Thoracic aorta (tissue), 2 donors: ENCODE measurements at places on chromosomes 1 and 21.

DNA sequence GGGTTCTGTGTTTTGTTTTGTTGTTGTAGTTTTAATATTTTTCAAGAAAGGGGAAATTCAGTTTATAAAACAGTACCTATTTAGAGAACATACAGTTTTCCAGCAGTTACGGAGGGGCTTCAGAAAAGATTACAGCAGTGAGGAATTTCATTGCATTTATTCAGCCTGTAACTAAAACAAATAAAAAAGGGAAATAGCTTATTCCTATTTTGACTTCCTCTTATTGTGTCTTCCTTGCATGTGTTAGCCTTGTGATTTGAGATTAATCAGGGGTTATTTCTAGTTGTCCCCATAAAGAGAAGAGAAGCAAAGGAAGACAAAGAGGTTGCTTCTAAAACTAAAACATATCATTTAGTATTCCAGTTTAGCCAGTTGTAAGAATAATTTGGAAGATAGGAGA is 35.0 kb downstream of the CTTNBP2NL start:
- DNase-seq = no peak

DNA sequence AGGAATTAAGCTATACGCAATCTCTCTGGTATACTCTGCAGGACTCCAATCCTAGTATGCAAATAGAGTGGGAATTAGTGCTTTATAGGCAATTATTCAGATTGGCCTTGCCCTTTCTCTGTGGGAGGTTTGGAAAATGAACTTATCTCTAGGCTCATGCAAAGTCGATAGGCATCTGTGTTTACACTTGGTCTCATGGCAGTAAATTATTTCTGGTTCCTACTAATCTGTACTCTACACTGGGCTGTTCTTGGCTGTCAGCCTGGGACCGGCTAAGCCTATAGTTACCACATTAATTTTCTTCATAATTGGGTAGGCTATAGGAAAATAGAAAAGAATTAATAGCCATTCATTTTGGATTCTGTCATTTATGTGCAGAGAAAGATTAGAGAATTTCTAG is 544.6 kb downstream of the AMY1C start:
- no peak for DNase-seq

GRCh38 chr1:26723013-26723991 is 27.5 kb downstream of the ARID1A start:
- peak; percentile 86 for DNase-seq

DNA sequence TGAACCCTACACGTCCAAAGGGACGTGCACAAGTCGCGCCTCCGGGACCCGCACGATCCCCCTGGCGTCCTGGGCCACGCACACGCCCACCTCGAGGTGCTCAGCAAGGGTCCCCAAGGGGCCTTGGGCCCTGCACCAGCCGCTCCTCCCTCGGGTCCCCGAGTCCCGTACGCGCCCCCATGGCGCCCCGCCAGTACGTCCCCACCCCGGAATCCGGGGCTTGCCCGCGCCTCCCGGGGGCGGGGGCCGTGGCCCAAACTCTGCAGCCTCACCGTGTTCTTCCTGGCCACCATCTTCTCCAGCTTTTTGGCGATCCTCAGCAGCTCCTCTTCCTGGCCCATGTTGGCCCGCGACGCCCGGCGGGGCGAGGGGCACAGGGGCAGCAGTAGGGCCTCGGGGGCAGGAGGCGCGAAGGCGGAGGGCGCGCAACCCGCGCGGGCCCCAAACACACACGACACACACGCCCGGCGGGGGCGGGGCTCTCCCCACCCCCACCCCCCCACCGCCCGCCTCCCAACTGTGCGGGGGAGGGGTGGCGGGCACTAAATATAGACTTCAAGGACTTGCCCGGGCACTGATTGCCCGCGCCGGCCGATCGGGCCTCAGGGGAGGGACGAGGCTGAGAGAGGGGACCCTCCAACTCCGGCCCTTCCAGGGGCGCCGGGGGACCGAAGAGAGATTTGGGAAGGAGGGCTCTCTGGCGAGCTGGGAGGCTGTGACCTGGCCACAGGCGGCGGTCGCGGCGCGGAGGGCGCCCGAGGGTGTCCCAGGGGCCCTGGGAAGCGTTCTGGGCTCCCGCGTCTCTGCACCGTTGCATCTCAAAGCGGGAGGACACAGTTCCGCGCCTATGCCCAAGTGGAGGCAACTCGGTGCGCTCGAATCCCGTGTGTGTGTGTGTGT is at the start of gene TCEA3:
TCEA3 (minus strand) TSS at position 456 of the 900 bp plus-strand sequence; CDS start at position 341, 115 bp downstream.
- DNase-seq = no peak

DNA sequence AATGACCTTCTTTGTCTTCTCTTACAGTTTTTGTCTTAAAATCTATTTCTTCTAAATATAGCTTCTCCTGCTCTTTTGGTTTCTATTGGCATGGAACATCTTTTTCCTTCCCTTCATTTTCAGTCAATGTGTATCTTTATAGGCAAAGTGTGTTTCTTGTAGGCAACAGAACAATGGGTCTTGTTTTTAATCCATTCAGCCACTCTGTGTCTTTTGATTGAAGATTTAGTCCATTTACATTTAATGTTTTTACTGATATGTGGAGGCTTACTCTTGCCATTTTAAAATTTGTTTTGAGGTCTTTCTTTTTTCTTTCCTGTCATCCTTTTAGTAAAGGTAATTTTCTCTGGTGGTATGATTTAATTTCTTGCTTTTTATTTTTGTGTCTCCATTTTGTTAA is 271.2 kb upstream of the ZP4 start:
- no peak for DNase-seq

GRCh38 chr21:42562816-42563215 is 49.2 kb downstream of the SLC37A1 start:
- DNase-seq = no peak

DNA sequence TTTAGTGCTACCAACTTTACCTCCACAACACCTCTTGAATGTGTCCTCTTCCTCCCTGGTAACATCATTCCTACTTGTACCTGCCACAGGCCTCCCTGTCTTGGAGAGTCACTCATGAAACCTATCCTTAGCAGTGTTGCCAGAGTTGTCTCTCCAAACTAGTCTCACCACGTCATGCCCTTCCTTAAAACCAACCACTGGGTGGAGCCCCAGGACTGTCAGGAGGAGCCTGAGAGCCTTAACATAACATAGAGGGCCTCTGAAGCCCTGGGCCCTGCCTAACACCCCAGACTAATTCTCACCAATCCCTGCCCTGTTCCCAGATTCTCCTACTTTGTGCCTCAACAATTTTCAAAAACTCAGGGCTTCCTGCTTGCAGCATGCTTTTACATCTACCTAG is 65.3 kb downstream of the ZNF697 start:
- no peak for DNase-seq

DNA sequence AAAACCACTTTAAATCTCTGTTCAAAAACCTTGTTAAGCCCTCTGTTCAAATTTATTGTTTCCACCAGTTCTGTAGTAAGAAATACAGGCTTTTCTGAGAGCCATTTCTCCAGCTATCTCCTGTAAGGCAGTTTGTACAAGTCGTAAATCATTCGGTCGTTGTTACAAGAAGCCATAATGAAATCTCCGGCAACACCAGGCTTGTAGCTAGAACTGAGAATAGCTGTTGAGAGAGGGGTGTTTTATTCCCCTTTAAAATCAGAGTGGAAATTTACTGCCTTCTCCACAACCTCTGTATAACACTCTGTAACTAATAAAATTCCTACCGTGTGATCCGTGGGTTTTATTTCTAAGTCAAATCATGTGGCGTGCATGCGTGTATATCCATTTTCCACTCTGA is 335.8 kb upstream of the KAZN start:
- no peak for DNase-seq

GRCh38 chr1:12596007-12596821 is 21.8 kb downstream of the DHRS3 start:
- peak; percentile 83 for DNase-seq

DNA sequence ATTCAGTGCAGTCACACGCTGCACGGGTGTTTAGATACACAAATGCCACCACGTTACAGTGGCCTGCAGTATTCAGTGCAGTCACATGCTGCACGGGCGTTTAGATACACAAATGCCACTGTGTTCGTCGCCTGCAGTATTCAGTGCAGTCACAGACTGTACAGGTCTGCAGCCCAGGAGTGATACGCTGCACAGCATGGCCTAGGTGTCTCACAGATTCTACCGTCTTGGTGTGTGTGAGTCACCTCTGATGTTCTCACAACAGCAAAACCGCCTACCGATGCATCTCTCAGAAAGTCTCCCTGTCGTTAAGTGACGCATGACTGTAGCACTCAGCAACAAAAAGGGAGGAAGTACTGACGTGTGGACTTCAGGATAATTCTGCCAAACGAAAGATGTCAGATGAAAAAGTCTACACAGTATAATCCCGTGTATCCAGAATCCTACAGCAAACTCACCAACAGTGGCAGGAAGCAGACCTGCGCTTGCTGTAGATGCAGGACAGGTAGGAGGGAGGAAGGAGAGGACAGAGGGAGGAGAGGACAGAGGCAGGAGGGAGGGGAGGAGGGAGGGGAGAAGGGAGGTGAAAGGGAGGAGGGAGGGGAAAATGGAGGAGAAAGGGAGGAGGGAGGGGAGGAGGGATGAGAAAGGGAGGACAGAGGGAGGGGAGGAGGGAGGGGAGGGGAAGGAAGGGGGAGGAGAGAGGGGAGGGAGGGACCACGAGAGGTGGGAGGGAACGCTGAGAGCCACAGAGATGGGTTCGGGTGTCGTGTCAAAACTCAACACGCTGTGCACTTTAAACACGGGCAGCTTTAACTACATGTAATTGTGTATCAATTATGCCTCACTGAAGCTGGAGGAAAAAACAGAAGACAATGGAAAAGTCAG is 36.3 kb upstream of the PCBP3 start:
- DNase-seq = no peak

GRCh38 chr1:222167111-222167510 is 380.8 kb downstream of the HHIPL2 start:
- no peak for DNase-seq

DNA sequence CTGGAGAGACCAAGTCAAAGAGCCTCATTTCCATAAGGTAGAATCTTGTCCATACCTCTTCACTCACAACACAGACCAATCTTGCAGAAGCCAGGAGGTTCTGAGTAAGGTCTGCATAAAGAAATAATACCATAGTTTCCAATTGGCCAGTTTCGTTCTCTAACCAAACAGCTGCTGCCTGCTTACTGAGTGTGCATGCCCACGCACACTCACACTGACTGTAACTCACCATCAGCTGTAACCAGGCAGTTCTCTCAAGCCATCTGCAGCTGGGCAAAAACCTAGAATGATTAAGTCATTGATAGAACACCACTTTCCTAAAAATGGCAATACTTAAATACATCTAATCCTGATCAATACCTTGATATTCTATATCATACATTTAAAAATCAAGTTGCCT is 106.6 kb upstream of the VAV3 start:
- DNase-seq = no peak

- no peak for DNase-seq
These were observed 57.3 kb downstream of the OBSCN start for GRCh38 chr1:228265167-228265566.

DNA sequence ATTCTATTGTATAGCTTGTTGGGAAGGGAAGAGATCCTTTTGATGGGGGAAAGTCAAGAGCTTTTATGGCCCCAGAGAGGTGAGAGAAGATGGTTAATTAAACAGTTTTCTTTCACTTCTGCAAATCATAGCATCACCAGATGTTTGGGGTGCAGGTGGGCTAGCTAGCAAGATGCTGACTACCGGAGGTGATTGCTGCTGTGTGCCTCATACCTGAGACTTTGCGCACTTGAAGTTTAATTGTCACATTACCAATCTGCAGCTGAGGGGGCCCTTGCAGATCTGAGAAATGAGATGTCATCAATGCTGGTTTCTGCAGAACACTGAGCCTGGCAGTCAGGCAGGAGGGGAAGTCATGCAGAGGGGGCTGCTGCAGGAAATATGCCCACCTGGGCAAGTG is 73.9 kb downstream of the SNRPE start:
- no peak for DNase-seq

GRCh38 chr1:212004895-212005608 is 30.3 kb downstream of the INTS7 start:
- no peak for DNase-seq

DNA sequence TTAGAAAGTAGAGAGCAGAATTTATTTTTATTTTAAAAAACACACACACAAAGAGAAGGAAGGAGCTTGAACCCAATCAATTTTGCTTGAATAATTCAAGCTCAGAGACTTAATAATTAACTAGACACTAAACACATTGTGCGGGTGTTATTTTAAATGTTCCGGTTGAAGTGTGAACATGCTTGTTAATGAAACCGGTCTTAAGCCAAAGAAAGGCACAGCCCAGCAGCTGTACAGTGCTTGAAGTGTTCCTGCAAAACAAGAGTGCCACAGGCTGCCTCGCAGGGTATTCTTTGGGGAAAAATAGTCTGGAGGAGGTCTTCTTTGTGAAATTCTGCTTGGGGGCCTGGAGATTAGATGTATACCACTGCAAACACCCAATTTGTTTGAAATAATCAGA is 2.2 kb upstream of the CDC42BPA start:
- no peak for DNase-seq

- no peak for DNase-seq
These were observed 91.7 kb downstream of the LIPI start for GRCh38 chr21:14119038-14119437.

GRCh38 chr1:118983558-118984041 is 4.5 kb downstream of the TBX15 start:
- DNase-seq = no peak

- DNase-seq = no peak
These were observed 95.5 kb upstream of the PROX1 start for GRCh38 chr1:213891989-213892902.

- DNase-seq = no peak
These were observed 14.5 kb downstream of the RHOU start for GRCh38 chr1:228749765-228750164.

- no peak for DNase-seq
These were observed 38.6 kb downstream of the RNF11 start for GRCh38 chr1:51274676-51275075.

- DNase-seq = no peak
These were observed 302.0 kb downstream of the DUSP10 start for GRCh38 chr1:221439747-221440501.

DNA sequence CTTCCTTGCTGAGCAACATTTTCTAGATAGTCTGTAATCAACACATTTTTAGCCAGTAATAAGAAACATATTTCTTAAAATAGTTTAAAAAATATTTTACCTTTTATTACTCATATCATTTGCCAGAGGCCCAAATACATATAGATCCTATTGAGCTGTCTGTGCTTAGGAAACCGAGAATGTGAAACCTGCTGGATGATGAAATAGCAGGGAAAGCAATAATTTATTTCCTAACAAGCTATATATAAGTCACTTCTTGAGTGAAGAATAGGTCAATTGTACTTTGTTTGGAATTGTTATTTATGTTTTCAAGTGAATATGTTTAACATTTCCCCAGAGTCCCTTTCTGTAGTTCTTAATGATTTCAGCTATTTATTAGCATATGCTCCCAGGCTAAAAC is 339.9 kb upstream of the TMPRSS15 start:
- DNase-seq = no peak

- DNase-seq = no peak
These were observed 1.0 kb downstream of the GALNT2 start for GRCh38 chr1:230067871-230068620.

- DNase-seq = no peak
These were observed 27.4 kb downstream of the LAMB3 start for GRCh38 chr1:209624558-209625549.

DNA sequence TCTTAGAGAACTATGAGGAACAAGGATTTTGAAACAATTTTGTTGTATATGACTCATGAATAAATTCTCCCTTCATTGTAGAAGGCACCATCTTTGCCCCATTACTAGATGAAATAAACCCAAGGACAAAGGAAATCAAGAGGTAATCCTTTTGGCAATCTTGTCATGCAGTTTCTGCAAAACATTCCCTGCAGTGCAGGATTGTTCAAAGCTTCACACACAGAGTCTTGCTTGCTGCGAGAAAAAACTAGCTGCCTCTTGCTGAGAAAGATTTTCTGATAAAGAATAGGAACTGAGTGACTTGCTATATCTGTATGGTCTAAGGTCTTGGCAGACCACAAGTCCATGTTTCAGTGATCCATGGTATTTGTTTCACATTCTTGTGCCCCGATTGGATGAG is 657.4 kb upstream of the ADGRL4 start:
- DNase-seq = no peak
